ENCODE measurements at places on chromosomes 6 and 20.

GRCh38 chr6:64482631-64483030 is 847.0 kb downstream of the PHF3 start:
- DNase-seq = no peak

DNA sequence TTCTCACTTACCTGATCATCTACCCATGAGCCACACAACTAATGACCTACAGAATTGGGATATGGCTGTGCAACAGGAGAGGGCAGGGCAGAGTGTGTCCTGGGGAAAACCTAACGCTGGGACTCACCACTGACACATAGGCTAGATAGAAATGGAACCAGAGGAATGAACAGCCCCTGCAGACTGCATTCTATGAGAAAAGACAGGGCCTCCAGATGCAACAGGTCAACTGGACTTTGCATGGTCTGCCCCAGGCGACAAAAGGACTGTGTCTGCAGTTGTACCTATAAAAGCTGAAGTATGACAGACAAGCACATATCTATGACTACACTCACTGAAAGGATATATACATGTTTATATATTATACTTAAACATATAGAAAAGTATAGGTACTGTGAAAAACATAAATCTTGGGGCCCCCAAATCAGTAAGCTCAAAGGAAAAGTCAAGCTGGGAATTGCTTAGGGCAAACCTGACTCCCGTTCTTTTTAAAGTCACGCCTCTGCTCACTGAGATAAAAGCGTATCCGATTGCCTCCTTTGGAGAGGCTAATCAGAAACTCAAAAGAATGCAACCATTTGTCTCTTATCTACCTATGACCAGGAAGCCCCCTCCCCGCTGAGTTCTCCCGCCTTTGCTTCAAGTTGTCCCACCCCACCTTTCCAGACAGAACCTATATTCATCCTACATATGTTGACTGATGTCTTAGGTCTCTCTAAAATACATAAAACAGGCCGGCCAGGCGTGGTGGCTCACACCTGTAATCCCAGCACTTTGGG is 68.5 kb downstream of the EPB41L2 start:
- no peak for DNase-seq

GRCh38 chr6:36479256-36479655 is 36.5 kb downstream of the KCTD20 start:
- no peak for DNase-seq

GRCh38 chr6:112235956-112236355 is 18.4 kb downstream of the LAMA4 start:
- no peak for DNase-seq

- no peak for DNase-seq
These were observed 3.8 kb upstream of the E2F1 start for GRCh38 chr20:33689973-33690372.

- no peak for DNase-seq
These were observed 26.7 kb upstream of the IRF4 start for GRCh38 chr6:364609-365540.

DNA sequence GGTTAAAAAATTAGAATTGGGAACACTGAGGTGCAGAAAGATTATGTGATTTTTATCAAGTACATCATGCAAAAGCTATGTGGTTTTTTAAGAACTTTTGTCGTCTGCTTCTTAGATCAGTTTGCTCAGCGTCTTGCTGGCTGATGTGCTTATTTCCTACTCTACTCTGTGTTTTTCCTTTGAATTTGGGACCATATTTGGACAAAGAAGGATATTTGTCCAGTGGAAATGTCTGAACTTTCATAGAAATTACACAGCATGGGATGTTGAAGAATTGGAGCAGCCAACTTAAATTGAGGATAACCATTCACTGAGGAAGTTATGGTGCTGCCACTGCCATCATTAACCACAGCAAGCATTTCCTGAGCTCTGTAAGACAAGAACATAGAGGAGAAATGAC is 252.8 kb upstream of the HS3ST5 start:
- DNase-seq = no peak

DNA sequence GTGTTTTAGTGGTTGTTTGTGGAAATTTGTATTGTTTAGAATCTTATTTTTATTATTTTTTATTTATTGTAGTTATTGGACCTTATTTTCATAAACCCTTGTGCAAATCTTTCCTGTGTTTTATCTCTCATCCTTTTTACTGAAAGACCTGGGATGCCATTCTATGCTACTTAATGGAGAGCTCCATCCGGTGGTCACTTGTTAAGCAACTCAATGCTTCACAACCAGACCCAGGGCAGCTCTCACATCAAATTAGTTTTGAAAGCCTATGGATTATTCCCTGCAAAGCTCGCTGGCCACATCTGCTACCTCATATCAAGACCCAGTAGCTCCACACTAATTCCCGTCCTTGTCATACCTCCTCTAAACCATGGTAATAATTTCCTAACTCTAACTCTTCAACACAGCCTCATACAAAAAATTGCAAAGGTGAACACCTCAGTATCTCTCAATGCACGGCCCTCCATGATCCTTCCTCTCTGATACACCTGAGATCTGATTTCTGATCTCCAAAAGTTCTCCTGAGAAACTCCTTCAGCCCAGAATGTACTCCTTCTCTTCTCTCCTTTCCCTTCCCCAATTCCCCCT is 296.6 kb upstream of the MANEA start:
- DNase-seq = no peak

- DNase-seq = no peak
These were observed 12.0 kb upstream of the DTNBP1 start for GRCh38 chr6:15674690-15675386.

GRCh38 chr6:109488001-109488400 is 5.0 kb upstream of the ZBTB24 start:
- DNase-seq = no peak

GRCh38 chr6:111721753-111722154 is 116.1 kb upstream of the TRAF3IP2 start:
- no peak for DNase-seq

- no peak for DNase-seq
These were observed 7.3 kb upstream of the COL12A1 start for GRCh38 chr6:75213112-75213511.

- DNase-seq = no peak
These were observed 18.6 kb downstream of the FKBP1A start for GRCh38 chr20:1374246-1374645.

All from H54 (cell line).